Activated naive CD4-positive, alpha-beta T cell treated with anti-CD3 and anti-CD28 coated beads for 36 hours (primary cell): ENCODE measurements at places on chromosomes 5 and 9.

- no peak for DNase-seq
Measured at GRCh38 chr9:32672469-32672868, 37.0 kb upstream of the TAF1L start.

GRCh38 chr5:126020770-126021169 lies 402.4 kb upstream of the GRAMD2B start:
- no peak for DNase-seq

DNA sequence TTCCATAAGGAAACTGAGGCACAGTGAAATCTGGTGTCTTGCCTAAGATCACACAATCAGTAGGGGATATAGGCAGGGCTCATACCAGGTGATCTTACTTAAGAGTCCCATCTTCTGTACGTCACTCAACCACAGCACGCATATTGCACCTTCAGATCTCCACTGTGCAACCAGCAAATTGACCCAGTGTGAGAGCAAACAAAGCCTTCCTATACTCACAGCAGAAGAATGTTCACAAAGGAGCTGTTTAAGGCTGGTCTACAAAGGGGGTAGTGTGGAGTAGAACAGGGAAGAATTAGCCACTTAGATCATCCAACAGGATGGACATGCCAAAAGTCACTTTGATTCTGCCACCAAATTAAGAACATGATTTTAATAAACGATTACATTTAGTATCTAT lies 305.9 kb downstream of the SLIT3 start:
- DNase-seq, result no peak

GRCh38 chr5:170527991-170528390 lies 24.2 kb downstream of the KCNIP1 start:
- no peak for DNase-seq

DNA sequence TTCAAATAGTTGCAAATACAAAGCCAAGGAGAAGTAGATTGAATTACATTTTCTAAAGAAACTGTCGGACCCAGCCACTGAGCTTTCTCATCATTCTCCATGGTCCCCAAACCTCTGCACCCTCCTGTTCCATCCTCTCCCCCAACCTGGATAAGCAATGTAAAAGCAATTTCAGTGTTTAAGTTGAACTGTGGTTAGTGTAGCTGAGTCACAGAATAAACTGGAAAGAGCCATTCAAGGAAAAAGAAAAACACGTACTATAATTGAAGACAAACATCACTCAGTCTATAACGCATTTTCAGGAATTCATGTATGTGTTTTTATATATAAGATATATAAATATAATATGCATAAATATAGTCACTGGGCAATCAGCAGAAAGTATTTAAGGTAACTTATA lies 54.1 kb upstream of the TMEM161B start:
- DNase-seq, result no peak

DNA sequence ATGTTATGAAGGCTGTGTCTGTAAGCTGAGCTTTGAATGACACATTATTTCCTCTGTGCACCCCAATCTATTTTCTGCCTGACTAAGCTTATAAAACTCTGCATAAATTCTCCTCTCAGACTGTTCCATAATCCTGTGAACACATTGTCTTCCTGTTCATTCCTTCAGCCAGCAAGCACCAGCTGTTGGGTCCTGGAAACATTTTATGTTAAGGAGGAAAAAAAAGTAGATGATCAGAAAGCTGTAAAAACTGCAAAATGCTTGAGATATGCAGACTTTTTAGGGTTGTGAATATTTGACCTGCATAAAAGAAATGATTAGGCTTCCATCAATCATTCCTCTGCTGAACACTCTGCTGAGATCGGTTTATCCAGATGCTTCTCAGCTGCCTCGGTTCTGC lies 1246.0 kb upstream of the DMAC1 start:
- no peak for DNase-seq

DNA sequence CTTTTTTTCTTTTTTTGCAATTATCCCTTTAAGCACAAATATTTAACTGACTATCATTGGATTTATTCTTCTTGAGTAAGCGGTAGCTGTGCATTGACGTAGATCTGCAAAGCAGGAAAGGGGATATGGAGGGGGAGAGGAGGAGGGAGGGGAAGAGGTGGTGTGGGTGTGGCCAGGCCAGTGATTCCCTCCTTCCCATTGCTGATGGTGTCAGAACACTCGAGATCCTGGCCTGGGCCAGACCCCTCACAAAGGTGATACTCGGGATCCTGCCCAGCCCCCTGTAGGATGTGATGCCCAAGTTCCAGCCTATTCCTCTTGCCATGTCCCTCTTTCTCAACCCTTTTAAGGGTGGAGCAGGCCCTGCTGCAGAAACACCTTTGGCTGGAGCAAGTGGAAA lies 9.9 kb downstream of the SLC36A3 start:
- DNase-seq, result no peak

DNA sequence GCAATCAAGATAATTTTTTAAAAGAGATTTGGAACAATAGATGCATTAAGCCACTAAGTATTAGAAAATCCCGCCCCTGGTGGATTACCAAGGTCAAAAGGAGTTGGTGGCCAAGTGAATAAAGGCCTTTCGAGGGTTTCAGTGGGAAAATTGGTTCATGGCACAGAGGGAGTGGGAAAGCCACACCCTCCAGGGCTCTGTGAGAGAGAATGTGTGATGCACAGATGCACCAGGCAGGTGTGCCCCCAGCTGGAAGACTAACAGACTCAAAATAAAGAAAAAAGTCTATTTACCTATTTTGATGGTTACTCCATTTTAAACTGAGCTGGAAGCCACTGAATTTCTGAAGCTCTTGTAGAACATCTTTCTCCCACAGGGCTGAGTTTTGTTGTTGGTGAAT lies 278.0 kb downstream of the DRD1 start:
- no peak for DNase-seq
